ENCODE measurements at places on chromosomes 2 and 18.

GRCh38 chr2:59684116-59684770 lies 869.2 kb downstream of the BCL11A start:
- DNase-seq = no peak

- no peak for DNase-seq
These were observed 1453.1 kb upstream of the SLC39A10 start for GRCh38 chr2:194203898-194204297.

- DNase-seq = no peak
These were observed 35.4 kb upstream of the LRP2 start for GRCh38 chr2:169397697-169398096.

DNA sequence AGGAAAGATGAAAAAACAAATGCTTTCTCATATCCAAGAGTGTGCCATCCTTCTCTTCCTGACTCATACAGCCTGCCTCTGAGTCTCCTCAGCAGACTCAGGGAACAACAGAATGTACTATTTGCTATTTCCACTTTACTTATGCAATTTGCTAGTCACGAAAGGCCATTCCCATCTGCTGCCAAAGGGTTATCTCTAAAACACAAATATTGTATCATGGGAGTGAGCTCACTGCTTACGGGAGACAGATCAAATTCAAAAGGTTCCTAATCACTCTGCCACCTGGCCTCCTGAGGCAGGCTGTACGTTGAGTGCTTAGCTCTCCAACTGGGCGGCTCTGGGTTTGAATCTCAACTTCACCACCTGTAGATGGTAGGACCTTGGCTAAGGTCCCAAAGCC lies 92.0 kb downstream of the GAREM1 start:
- no peak for DNase-seq

DNA sequence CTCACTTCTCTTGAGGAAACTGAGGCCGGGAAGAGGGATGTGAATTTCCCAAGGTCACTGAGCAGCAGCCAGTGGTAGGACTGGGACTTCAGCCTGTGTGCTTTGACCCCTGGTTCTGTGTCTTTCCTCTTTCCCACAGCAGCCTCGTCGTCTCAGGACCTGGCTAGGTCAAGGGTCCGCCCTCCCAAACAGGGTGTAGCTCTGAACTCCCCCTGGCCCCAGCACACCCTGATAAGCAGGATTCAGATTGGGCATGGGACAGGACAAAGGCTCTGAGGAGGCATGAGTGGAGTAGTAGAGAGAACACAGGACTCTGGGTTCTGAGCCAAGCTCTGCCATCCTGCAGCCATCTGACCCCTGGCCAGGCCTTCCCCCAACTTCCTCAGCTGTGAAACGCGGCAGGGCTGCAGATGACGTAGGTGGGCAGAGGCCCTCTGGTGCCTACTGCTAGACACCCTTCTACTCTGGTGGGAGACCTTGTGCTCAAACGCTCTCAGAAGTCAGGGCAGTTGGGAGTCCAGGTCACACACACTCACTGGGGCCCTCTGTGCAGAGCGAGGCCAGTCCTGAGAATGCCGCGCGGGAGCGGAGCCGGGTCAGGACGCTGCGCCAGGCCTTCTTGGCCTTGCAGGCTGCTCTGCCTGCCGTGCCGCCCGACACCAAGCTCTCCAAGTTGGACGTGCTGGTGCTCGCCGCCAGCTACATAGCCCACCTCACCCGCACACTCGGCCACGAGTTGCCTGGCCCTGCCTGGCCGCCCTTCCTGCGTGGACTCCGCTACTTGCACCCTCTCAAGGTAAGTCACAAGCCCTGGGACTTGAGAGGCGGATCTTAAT lies 984 bp downstream of the TCF23 start:
- DNase-seq = no peak

DNA sequence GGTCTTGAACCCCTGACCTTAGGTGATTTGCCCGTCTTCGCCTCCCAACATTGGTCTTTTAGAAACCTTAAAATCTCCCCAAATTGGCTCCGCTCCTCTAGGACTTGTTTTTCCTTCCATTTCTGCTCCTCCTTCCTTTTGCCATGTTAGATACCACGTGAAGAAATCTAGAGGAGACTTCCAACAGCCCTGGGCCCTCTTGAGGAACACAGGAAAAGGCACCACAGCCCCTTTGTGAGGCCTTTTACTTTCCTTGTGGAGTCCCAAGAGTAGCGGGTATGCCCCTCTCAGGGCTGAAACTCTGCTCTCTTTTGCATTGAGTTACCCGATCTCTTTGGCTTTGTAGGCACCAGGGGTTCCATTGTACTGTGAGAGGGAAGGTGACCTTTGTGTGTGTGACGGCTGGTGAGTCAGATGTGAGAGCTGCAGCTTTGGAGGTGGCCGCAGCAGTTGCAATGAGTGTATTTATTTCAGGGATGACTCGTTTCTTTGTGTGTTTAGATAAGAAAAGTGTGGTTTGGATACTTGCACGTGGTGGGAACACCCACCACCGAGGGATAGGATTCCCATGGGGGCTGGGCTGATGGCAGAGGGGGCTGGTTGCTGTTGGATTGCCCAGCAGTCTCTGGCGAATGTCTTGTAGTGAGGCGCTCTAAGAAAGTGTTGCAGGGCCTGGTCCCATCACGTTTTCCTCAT lies 218.4 kb upstream of the HS6ST1 start:
- DNase-seq = peak; percentile 79

DNA sequence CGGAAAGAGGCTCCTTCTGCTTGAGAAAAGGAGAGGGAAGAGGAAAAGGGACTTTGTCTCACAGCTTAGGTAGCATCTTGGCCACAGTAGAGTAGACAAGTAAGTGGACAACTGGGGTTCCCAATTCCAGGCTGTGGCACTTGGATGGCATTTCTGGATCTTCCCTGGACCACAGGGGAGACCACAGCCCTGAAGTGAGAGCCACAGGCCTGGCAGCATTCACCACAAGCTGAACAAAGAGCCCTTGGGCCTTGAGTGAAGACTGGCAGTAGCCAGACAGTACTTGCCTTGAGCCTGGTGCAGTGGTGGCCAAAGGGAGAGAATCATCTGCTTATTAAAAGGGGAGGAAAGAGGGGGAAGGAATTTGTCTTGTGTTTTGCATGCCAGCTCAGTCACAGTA lies 226.1 kb upstream of the KLHL14 start:
- DNase-seq = no peak

GRCh38 chr2:16284941-16285625 lies 344.7 kb downstream of the MYCN start:
- DNase-seq = no peak

- DNase-seq = no peak
These were observed 687.7 kb downstream of the ARHGAP15 start for GRCh38 chr2:143816916-143817315.

GRCh38 chr2:213315168-213315876 lies 31.1 kb downstream of the SPAG16 start:
- no peak for DNase-seq

GRCh38 chr2:5980450-5981190 lies 288.4 kb downstream of the SOX11 start:
- DNase-seq = no peak

DNA sequence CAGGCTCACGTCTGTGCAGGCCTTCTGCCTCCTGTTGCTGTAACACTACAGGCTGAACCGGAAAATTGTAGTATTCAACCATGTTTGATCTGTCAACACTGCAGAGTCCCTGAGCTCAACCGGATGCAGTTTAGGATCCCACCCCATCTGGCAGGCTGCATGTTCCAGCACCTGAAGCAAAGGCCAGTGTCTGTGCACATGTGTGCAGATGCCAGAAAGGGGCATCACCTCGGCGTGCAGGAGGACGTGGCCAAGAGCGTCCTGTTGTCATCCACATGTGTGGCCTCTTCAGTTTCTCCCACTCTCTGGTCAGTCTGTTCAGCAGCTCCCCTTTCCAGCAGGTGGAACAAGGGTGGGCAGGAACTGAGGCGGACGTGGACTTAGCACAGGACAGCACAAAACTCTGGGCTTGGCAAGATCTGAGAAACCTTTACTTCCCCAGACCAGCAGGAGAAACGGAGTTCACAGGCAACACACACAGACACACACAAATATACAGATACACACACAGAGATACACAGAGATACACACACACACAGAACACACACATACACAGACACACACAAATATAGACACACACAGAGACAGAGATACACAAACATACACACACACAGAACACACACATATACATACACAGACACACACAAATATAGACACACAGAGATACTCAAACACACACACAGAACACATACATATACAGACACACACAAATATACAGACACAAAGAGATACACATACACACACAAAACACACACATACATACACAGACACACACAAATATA lies 111.3 kb downstream of the NDUFA10 start:
- no peak for DNase-seq

DNA sequence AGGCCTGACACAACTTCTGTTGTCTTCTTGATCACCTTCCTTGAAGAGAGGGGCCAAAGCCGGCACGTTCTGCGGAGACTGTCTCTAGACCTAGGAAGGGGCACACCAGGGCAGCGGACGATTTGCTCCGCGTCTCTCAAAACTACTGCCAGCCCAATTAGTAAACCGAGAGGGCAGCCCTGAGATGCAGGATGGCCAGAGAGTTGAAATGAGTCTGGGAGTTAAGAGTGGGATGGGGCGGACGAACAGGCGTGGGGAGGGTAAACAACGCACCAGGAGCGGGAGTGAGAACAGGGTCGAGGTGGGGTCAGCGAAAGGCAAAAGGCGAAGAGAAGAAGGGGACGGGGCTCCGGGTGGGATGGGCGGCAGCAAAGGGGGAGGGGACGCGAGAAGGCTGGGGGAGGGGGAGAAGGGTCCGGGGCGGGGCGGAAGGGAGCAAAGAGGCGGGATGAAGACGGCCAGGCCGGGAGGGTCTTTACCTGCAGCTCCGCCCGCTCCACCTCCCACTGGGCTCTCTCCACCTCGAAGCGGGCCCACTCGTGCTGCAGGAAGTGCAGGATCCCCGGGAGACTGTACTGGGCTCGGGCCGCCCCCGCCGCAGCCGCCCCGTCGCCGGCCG lies 476 bp downstream of the STRN start:
- DNase-seq = no peak

DNA sequence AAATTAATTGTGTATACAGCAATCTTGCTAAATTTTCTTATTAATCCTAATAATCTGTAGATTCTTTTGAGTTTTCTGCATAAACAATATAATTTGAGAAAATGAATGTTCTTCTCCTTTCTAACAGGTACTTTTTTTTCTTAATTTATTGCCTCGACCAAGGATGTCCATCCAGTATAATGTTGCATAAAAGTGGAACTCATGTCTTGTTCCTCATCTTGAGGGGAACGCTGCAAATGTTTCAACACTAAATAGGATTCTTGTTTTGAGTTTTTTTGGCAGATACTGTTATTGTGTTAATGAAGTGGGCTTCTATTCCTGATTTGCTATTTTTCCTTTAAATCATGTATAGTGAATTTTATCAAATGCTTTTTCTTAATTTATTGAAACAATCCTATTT lies 244.4 kb upstream of the REV1 start:
- no peak for DNase-seq

DNA sequence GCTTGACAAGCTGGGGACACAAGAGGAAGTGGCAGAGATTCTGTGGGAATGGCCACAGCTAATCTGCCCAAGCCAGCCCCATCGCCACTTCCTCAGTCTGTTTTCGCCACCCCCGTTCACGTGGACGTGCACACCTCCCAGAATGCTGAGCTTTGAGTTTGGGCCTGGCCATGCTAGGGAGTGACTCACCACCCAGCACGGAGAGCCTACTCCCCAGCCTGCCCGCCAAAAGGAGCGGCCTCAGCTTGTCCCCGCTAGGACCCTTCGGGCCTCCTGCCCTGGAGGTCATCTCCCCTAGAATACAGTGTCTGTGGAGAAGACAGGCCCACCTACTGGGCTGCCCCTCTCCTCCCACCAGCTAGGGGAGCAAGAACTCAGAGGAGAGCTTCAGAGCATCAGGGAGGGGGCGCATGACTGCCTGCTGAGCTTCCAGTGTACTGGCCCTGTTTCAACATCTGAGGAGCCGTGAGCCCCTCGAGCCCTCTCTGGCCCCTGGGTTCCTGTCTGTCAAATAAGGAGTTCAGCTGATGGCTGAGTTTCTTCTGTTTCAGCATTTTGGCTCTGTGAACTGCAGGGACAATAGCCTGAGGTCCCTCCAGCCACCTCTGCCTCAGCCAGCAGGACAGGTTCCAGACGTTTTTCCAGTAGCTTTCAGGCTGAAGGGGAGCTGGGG lies 5.1 kb downstream of the SLC35F6 start:
- DNase-seq = no peak

DNA sequence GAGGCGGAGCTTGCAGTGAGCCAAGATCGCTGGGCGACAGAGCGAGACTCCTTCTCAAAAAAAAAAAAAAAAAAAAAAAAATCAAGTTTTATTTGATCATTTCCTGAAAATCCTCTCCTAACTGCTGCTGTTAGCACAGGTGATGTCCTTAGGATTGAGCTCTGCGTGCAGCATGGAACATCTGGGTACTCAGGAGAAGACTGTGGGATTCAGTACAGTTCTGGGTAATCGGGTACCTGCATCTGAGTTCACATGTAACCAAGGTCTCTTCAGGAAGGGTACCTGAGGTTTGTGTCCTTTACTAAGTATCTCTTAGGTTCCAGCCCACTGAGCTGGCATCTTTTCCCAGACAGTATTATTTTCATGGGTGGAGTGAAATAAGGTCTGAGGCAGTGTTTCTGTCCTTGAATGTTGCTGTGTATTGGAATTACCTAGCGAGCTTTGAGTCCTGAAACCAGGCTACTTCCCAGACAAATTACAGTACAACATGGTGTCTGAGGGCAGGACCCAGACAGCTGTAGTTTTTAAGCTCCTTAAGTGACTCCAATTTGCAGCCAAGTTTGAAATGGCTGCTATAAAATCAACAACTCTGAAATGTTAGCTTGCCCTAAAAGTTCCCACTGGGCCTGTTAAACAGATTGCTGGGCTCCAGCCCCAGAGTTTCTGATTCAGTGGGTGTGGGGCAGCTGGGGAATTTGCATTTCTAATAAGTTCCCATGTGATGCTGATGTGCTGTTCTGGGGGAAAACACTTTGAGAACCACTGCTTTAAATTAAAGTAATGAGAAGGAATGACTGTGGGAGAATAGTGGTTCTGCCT lies 120.5 kb downstream of the PMAIP1 start:
- peak; percentile 63 for DNase-seq

DNA sequence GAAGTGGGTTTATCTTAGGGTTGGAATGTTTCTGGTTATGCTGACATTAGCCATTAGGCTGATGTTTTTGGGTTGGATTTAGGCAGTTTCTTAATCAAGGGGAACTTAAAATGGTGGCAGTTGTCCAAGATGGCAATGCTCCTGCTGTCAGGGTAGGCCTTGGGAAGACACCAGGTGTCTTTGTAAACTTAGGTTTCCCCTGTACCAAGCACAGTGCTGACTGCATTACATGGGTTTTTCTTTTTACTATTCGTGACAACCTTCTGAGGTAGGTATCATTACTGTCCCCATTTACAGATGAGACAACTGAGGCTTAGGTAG lies 528 bp upstream of the ATG16L1 start:
- DNase-seq = no peak

DNA sequence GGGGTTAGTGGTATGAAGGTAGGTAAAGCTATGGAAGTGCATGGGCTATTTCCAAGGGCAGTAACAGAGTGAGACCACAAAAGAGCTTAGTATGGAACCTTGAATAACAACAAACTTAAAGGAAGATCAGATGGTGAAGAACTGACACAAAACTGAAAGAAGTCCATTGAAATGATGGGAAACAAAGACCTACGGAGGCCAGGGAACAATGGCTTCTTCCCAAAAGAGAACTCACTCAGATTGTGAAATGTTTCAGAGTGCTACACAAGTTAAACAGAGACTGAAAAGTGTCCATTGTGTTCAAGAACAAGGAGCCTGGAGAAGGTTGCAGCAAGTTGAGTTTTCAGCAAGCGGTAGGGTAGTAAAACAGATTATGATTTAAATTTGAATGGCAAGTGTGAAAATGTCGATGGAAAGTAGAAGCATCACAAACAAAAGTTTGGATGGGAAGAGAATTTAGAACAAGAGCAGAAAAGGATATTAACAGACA lies 700.0 kb upstream of the NXPH2 start:
- no peak for DNase-seq
